NCI-H226 (cell line): ENCODE measurements at places on chromosomes 3 and 15.

GRCh38 chr3:134362670-134363380 is 11.4 kb downstream of the AMOTL2 start:
- no peak for DNase-seq

DNA sequence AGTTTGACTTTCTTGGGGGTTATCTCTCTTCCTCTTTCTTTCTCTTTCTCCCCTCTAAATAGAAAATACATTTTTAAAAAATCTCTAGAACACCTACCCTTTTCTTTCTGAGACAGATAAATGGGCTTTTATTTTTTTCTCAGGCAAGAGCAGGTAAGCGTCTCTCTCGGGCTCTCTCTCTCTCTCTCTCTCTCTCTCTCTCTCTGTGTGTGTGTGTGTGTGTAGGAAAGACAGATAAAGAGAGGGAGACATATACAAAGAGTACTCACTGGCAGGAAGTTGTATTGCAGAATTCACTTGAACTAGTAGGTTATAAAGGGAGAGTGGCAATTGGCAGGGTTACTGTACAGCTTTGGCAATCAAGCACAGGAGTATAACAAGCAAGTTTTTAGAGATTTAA is 118.1 kb upstream of the LSAMP start:
- DNase-seq, result no peak

DNA sequence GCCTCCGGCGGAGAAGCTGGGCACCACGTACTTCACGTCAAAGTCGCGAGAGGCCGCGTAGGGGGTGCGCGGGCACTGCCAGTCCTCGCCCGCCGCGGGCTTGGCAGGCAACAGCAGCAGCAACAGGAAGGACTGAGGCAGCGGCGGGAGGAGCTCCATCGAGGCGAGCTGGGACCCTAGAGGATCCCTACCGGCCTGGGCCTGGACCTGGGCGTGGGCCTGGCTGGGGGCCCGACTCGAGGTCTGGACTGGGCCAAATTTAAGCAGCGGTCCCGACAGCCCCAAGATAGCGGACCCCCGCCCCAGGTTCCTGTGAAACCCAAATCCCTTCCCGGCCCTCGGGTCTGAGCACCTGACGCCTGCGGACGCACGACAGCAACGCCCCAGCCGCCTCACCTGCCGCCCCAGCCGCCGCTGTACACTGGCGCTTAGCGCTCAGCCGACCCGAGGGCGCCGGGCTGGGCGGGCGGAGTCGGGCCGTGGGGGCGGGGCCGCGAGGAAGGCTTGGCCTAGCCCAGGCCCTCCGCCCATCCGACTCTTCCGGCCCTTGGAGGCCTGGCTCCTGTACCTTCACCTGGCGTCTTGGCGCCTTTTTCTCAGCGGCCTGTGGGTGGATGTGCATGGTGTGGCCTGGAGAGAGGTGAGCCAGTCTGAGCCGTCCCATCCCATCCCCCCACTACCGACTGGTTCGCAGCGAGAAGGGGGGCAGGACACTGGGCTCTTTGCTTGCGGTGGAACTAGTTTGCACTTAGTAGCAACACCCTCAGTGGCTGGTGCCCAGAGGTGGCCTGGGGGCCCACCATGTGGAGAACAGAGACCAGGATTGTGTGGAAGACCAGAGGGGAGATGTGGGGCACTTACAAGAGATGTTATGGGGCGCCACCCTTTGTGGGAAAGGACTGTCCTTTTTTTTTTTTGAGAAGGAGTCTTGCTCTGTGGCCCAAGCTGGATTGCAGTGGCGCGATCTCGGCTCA is at the start of gene MST1R:
TSS of gene MST1R (minus strand) at position 423 of the 974 bp plus-strand sequence. CDS start at position 159, 264 bp downstream.
- peak; percentile 83 for DNase-seq

DNA sequence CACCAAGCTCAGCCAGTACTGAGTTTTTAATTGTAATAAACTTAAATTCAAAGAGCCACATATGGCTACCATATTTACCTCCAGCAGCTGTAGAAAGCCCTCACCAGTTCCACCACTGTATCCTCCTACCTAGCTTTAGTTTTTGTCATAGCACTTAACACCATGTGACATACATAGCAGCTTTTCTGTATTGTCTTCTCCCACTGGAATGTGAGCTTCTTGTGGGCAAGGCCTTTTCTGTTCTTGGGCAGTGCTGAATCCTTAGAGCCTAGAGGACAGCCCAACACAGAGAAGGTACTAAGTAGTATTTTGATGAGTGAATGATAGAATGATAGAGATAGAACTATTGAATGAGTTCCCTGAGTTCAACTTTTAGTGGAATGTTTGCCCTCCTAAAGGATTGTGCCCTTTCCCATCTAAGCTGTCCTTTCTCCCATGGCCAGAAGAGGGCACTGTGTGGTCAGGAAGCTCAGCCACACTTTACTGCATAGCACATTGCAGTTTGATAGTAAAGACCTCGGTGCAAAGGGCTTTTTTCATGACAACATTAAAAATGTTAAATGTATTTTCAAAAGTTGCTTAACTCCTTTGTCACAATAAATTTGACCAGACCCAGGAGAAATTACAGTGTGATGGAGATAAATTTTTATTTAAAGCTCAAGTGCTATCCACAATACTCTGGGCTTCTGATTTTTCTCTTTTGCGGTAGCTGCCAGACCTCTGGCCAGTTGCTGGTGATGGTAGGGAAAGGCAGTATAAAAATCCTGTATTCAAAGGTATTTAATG is 115.8 kb downstream of the GHSR start:
- DNase-seq, result peak; percentile 23

- no peak for DNase-seq
These were observed 51.8 kb downstream of the HEG1 start for GRCh38 chr3:125003859-125004595.

GRCh38 chr15:91887921-91888373 is 34.4 kb downstream of the SLCO3A1 start:
- no peak for DNase-seq

- no peak for DNase-seq
These were observed 39.5 kb downstream of the TNIK start for GRCh38 chr3:171420667-171421066.

GRCh38 chr3:58116985-58117384 is 93.8 kb downstream of the DNASE1L3 start:
- no peak for DNase-seq

- DNase-seq, result no peak
These were observed 9.9 kb downstream of the KY start for GRCh38 chr3:134640872-134641470.

- DNase-seq, result peak; percentile 35
These were observed 34.9 kb downstream of the DCLK3 start for GRCh38 chr3:36729204-36730056.

DNA sequence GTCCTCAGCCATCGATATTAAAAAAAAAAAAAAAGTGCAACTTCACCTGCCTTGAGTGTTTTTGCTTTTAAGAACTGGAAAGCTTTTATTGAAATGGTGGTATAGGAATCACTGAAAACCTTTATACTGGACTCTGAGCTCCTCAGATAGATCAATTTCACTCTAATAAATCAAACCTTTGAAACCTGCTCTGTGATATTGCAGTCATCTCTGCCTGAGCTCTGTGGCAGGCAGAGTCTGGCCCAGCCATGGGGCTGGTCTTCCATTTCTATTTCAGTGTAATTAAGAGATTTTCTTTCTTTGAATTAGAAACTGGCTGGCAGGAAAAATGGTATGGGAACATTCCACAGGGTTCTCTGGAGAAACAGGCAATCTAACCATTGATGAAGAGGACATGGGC is 762.5 kb downstream of the AGBL1 start:
- DNase-seq, result no peak

- DNase-seq, result no peak
These were observed 127.5 kb upstream of the TOPAZ1 start for GRCh38 chr3:44114142-44114541.

GRCh38 chr3:128094295-128095151 is 29.1 kb downstream of the RUVBL1 start:
- DNase-seq, result no peak

GRCh38 chr3:115968871-115969270 is 345.6 kb downstream of the GAP43 start:
- no peak for DNase-seq

GRCh38 chr3:32421991-32422859 is 30.6 kb downstream of the CMTM7 start:
- DNase-seq, result peak; percentile 85

DNA sequence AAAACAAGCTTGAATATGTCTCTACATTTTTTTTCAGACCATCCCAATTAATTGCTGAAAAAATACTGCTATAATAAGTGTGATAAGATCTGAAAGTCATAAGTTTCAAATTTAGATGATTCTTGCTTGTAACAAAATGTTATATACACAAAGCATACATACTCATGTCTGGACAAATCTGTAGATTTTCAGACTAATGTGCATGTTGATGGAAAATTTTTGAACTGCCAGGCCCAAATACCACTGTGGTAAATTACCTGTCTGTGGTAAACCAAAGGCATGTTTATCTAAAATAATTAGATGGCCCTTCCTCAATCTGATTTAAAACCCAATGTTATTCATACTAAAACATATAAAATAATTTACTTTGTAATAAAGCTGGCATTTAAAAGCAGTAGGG is 31.7 kb upstream of the CLDN16 start:
- no peak for DNase-seq

DNA sequence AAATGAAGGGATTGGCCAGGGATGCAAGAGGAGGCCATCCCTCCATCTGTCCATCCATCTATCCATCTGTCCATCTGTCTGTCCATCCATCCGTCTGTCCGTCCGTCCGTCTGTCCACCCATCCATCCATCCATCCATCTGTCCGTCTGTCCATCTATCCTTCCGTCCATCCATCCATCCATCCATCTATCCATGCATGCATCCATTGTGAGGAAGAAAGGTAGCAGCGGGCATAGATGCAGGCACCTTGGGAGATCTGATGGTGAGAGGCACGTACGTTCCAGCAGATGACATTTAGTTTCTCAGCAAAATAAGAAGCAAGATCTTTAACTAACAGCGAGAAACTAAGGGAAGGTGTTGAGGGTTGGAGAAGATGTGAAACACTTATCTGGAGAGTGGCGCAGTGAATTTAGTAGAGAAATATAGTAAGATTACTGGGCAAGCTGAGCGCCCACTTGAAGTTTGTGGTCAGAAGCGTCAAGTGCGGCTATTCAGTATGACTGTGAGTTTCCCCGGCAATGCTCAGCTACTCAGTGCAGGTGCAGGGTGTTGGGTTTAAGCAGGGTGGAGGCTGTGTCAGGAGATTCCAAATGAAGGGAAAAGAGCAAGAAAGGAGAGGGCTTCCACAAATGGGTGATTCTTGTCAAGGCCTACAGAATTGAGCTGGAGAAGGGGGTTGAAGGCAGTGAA is 22.4 kb upstream of the SRP14 start:
- no peak for DNase-seq

DNA sequence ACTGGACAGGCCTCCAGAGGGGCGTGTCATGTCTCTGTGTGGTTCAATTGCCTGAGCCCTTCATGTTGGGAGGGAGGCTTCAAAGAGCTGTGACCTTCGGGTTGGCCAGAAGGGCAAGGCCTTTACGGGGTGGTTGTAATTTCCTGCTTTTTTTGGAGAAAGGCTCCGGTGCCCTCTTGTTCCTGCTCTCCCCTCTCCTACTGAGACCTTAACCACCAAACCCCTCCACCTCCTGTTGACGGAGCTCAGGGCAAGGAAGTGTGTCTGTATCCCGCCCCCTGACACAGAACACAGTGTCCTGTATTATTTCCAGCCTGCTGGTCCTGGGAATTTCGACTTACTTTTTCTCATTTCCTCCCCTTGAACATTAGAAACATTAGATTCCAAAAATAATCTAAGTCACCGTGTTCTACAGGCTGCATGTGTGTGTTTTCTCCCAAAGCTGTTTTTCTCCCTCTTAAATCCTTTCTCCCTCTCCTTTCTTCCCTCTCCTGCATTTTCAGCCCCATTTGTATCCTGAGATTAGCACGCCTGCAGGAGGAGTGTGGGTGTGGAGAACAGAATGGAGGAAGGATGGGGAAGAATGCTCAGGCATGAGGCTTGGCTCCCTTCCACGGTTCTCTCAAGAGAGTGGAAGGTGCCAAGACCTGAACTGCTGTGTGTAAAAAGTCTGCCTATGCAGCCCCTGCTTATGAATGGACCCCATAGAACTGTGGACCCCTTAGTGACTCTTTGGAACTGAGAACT is 285.4 kb upstream of the ROPN1 start:
- no peak for DNase-seq

GRCh38 chr3:35664460-35664919 is 25.2 kb downstream of the ARPP21 start:
- DNase-seq, result no peak

DNA sequence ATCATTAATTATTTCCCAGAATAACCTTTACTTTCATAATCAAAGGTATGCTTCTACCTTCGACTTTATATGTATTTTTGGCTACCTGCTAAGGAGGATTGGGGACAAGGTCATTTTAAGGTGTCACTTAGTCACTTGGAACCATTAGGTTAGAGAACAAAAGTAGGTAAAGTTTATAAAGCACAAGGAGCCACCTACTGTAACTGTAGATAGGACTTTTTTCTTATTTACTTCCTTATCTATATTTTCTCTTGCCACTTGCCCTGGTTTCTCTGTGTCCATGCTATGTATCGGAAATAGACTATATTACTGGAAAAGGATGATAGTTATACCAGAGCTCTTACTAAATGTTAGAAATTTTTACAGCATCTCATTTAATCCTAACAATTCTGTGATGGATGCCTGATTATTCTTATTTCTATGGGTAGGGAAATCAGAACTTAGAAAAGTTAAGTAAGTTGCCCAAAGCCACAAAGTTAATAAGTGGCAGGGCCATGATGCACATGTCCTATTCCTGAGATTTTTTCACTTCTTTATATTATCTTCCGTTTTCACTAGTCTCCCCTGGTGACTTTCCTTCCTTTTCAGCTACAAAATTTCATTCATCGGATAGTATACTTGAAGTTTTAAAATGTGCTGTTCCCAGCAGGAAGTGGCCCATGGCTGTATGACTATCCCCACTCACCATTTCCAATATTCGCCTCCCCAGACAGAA is 132.5 kb downstream of the CMSS1 start:
- no peak for DNase-seq

- peak; percentile 20 for DNase-seq
These were observed 24.4 kb upstream of the SLC24A5 start for GRCh38 chr15:48096355-48096786.

GRCh38 chr3:58955308-58955707 is 94.5 kb downstream of the CFAP20DC start:
- DNase-seq, result no peak

DNA sequence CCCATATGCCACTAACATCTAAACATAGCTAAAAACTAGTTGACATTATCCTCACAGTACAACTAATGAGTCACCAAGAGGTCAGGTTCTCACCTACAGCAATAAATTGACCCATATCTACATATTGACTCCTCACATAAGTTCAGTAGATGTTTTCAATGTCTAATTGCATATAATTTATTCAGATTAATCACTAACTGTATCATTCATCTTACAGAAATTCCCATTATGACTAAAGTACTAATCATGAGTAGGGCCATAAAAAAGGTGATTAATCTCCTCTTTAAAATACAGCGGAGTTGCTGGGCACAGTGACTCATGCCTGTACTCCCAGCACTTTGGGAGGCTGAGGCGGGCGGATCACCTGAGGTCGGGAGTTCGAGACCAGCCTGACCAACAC is 82.4 kb upstream of the ST3GAL6 start:
- DNase-seq, result peak; percentile 23

- no peak for DNase-seq
These were observed 206.2 kb upstream of the ADAMTS9 start for GRCh38 chr3:64894006-64894405.

GRCh38 chr15:68561901-68562300 is 16.9 kb upstream of the CORO2B start:
- DNase-seq, result no peak
